ENCODE measurements at places on chromosomes 2 and 18.

GRCh38 chr2:111903930-111904439 lies 5.6 kb downstream of the MERTK start:
- DNase-seq = no peak

- DNase-seq = no peak
These were observed 75.6 kb upstream of the CERS6 start for GRCh38 chr2:168380500-168380899.

GRCh38 chr2:207706936-207707860 lies 4.2 kb upstream of the CCNYL1 start:
- DNase-seq = no peak

DNA sequence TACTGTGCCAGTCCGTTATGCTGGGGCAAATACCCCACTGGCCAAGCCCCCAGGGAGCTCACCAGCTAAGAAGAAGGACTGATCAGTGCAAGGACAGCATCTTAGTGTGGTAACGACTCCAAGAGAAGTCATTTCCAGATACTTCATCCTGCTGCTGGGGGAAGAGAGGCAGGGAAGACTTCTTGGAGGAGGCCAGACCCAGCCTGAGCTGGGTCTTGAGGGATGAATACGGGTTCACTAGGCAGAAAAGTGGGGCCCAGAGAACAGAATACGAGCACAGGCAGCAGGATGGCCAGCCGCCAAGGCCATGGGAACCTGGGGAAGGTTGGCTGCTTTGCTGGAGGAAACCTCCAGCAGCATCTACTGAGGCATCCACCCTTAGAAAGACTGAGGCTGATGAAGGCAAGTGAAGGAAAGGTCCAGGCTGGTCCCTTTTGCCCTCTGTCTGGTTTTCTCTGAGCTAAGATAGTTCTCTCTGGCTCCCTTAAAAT lies 84.1 kb downstream of the GLI2 start:
- no peak for DNase-seq

DNA sequence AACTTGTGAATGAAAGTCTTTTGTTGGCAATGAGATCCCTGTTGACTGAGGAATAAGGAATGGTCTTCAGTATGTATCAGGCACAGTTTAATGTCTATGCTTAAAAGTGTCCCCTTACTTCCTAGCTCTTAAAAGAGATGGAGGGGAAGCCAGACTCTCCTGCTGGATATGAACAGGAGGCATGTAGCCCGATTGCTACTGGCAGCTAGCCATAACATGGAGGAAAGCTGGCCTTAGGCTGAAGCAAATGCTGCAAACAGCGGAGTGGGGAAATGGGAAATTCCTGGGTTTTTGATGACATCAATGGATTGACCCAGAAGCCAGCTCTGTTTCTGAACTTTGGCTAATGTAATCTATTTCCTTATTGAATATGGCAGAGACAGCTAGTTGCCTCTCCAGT lies 266.1 kb downstream of the SLC4A3 start:
- DNase-seq = no peak

GRCh38 chr2:123163398-123163797 lies 861.7 kb upstream of the CNTNAP5 start:
- DNase-seq = no peak

- DNase-seq = no peak
These were observed 187.1 kb downstream of the ACTR3 start for GRCh38 chr2:114076961-114077360.

- DNase-seq = no peak
These were observed 44.4 kb upstream of the SETBP1 start for GRCh38 chr18:44636241-44636640.

DNA sequence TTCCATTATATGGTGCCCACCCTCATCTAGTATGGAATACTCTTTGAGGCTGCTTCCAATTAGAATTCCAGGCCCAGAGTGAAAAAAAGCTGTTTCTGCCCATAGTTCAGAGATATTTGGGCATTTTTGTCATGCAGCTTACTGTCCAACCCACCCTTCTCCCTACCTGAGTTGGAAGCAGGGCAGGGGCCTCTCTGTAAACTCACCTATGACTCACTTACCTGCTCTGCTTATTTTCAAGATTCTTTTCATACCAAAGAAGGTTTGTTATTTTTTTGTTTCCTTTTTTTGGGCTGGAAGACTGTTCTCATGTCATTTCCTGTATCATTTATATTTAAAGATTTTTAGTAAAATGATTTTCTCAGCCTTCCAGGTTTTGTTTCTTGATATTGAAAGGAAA lies 38.4 kb upstream of the PPP1R1C start:
- DNase-seq = no peak

DNA sequence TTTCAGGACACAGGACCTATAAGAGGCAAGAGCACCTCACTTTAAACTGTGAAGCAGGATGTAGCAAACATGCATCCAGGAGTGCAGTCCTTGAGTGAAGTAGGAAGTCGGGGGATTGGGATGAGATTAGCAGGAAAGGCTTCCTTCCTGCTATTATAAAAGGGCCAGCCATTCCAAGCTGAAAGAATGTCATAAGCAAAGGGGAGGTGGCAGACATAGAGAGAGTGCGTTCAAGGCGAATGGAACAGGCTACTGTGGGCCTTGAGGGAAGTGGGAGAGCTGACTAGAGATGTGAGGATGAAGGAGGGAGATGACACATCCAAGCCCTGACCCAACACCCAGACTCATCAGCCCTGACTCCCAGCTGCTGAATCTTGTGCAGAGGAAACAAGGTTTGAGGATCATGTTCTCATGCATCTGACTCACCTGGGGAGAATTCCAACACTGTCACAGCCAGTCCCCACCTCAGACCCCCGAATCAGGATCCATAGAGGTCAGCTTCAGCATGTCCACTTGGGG lies 63.9 kb downstream of the GYPC start:
- no peak for DNase-seq

GRCh38 chr2:53652131-53652530 lies 115.5 kb upstream of the CHAC2 start:
- DNase-seq = no peak

- no peak for DNase-seq
These were observed 62.4 kb upstream of the GCFC2 start for GRCh38 chr2:75772908-75773630.

- no peak for DNase-seq
These were observed 48.1 kb downstream of the SEMA4F start for GRCh38 chr2:74702001-74702715.

DNA sequence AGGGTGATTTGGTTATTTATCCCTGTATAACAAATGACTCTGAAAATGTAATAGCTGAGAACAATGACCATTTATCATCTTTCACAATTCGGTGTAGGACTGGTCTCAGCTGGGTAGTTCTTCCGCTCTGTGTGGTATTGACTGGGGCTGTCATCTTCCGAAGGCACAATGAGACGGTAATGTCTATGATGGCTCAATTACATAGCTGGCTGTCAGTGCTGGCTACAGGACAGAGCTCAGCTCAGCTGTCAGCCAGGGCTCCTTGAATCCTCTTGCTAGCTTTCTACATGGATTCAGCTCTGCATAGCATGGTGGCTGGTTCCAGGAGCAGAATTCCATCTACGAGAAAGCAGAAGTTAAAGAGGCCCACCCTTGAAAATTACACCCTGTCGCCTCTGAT lies 483.8 kb downstream of the TDRD15 start:
- no peak for DNase-seq

DNA sequence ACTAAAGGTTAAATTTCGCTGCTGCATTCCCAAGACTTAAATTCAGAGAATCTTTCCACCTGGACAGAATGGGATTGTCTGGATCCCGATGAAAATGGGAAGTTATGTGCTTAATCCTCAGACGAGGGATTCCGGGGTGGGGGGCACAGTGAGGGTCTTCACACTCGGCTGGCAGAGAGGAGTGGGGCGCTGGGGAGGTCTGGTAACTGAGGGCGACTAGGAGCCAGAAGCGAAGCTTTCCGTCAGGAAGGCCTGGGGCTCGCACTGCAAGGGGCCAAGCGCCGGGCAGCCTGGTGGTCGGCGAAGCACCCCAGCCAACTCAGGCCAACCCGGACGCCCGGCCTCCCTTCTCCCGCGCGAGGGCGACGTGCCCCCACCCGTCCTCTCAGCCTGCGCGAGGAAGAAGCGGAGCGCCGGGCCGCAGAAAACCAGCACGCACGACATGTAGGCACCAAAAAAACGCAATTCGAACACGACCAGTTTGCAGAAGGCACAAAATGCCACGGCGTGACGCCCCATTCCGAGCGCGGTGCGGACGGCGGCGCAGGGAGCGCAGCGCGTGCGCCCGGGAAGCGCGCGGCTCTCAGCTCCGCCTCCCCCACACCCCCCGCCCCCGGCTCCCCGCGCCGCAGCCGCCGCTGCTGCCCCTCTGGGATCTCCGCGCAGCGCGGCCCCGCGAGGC lies 188.1 kb downstream of the ZEB2 start:
- DNase-seq = peak; percentile 60

- DNase-seq = no peak
These were observed 188.7 kb upstream of the KLHL14 start for GRCh38 chr18:32961538-32961937.

GRCh38 chr2:219769090-219769910 lies 141.9 kb downstream of the SLC4A3 start:
- no peak for DNase-seq

DNA sequence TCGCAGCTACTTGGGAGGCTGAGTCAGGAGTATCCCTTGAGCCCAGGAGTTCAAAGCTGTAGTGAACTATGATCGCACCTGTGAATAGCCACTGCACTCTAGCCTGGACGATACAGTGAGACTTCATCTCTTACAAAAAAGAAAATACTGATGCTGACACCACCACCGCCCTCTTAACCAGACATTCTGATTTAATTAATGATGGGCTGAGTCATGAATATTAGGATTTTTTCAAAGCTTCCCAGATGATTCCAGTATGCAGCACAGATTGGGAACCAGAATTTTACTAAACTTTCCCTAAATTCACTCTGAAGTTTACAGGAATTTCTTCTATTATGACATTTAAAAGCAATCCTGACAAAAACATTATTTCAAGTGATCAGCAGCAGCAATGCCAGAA lies 130.1 kb downstream of the ERBB4 start:
- no peak for DNase-seq

DNA sequence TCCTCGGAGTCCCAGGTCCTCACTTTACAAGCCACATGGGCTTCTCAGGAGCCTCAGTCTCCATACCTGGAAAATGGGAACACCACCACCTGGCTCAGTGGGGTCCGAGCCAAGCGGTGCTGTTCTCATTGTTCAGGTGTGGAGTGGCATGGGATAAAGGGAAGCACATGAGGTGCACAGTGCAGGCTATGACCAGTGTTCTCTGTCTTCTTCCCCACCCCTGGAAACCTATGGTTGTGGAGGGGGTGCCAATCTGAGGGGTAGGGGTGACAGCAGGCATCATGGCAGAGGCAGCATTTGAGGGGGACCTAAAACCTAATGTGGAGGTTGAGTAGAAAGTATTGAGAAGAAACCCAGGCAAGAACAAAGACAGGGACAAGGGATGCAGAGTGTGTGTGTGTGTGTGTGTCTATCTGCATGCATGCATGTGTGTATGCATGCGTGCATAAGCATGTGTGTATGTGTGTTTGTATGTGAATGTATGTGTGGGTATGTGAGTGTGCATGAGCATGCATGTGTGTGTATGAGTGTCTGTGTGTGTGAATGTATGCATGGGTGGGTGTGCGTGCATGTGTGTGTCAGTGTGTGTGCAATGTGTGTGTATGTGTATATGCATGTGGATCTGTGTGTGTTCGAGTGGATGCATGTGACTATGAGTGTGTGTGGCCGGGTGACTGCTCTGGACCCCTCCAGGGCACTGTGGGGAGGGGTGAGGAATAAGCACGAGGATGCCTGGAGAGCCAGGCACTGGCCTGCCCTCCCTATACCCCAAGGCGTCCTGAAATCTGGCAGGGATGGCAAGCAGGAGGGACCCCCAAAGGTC lies 4.0 kb downstream of the KIF1A start:
- DNase-seq = no peak

DNA sequence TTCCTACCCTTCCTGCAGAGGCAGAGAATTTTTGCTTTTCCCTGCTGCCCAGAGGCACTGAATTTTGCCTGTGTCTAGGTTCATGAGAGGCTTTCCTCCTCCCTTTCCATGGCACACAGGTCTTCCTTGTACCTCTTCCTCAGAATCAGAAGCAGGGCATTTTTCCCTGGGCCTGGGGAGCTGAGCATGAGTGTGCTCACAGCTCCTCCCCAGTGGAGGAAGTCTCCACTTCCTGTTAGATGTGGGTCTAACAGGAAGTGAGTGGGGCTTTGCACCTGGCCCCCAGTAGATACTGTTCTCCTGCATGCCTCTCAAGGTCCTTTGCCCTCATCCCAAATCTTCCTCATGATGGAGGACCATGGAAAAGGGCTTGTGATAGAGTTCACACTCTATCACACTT lies 297.2 kb upstream of the FIGN start:
- DNase-seq = no peak

- DNase-seq = no peak
These were observed 308.9 kb upstream of the LRRTM4 start for GRCh38 chr2:77831060-77831459.

GRCh38 chr2:44689516-44689915 lies 252.0 kb upstream of the SIX3 start:
- DNase-seq = no peak

Measured in stimulated activated CD8-positive, alpha-beta memory T cell treated with anti-CD3 and anti-CD28 coated beads, Interleukin-15, amount 100 ng/mL, for 24 hours (primary cell).